ENCODE measurements at places on chromosomes 2 and 18.

- DNase-seq: no peak
These were observed 24.3 kb downstream of the NCKAP1 start for GRCh38 chr2:183014005-183014404.

DNA sequence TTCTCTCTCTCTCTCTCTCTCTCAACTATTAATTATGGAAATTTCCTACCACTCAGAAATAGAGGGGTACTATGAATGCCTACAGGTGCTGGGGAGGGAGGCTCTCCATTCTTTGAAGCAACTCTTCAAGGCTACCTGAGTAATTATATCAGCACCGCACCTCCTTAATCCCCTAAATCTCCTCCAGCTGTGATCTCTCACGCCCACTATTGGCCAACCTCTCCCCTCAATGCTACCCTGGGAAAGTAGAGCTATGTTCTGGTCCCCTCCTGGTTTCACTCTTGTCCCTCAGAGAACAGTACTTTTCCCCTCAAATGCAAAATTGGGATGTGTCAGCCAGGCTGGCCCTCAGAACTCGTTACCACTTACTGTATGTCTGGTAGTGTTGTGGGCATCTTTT is 1.6 kb downstream of the MOCOS start:
- DNase-seq: no peak

GRCh38 chr18:6629635-6630140 is 99.8 kb upstream of the ARHGAP28 start:
- DNase-seq: no peak

DNA sequence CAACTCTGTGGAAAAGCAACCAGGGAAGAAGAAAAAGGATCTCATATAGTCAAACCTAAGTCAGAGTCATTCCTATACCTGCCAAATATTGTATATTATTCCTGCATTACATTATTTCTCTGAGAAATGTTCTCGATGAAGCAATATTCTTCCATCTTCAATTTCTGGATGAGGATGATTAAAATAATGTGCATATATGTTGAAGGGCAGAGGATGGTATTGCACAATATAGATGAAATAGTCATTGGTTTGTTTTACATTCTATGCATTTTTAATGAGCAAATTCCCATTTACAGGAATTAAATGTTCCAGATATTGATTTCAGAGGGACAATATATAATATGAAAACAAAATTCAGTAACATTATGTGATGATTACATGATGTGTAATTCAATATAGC is 545.2 kb downstream of the STK39 start:
- no peak for DNase-seq

GRCh38 chr2:237923481-237924163 is 43.2 kb upstream of the UBE2F start:
- peak; percentile 75 for DNase-seq

GRCh38 chr2:240591226-240591625 is 4.7 kb downstream of the CAPN10 start:
- no peak for DNase-seq

DNA sequence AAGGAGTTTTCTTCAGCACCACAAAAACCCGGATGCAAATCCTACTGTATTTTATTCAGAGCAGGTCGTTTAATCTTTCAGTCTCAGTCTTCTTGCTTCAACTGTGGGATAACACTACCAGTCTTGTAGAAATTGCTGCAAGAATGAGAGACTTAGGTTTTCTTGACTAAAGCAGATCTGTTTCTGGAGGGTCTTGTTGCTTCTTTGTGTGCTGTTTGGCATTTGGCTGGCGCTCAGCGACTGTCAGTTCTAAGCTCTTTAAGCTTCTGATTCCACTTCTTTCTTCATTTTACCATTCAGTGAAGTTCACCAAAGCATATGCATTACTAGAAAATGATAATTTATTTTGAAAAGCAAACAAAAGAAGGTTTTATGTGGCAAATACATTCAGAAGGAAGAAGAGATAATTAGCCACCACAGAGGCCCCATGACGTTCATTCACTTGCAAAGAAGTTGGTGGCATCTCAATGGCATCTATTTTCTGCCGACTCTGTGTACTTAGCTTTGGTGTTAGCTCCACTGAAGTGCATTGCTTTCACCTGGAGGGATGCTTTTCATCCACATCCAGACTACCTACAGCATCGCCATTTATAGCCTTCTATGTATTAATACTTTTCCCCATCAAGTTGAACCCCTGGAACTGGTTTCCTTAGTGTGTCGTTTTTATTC is 53.7 kb downstream of the TRIB2 start:
- DNase-seq: no peak

All from T-helper 9 cell (primary cell).